MM.1S (cell line): ENCODE measurements at places on chromosomes 7 and 10.

DNA sequence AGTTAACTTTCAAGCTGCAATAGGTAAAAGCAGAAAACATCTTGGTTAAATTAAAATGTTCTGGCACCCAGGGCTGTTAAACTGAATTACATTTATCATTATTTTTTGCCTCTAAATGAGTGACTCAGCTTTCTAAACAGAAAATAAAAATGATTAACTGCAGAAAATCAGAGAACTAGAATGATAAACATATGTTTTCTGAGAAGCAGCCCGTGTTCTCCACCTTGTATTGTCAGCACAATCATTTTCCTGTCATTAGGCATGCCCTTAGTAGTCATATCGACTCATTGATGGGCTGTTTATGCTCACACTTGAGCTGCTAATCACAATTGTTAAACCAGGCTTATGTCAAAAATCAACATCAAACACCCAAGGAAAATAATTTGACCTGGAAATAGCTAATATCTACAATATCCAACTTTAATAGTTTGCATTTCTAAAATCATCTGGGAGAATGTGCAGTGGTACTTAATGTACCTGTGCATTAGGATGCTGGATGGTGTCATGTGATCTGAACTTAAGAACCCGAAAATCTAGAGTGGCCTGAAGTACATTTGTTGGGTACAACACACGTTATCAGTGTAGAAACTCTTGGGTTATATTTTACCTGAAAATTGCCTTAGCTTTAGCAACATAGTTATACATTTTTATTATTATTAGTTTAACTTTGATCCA is 2.3 kb downstream of the MDFIC start:
- peak; percentile 50 for DNase-seq

DNA sequence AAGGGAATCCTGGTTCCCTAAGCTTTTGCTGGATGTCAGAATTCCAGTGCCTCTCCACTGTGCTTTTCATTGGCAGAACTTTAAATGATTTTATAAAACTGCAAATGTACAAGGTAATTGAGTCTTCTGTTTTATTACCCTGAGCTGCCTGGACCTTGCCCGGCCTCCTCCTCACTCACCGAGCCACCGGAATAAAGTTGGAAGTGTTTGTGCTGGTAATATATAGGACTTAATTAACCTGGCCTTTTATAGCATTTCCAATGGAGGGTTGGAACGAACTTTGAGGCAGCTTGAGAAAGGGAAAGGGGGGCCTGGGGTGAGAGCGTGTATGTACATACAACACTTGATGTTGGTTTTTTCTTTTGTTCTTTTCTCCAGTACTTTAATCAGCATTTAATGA is 43.4 kb downstream of the ZNF503 start:
- no peak for DNase-seq

DNA sequence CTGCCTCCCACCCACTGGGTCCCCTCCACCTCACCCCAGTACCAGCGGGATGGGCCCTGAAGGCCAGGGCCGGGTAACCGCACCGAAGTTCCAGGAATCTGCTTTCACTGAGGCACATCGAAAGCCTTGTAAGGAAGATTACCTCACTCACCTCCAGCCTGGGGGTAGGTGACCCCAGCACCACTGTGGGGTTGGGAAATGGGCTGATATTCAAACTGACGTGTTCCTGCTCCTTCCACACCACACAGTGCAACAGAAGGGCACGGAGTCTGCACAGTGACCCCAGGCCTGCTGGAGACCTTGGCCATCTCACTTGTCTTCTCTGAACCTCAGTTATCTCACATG is 29.8 kb downstream of the NPS start:
- DNase-seq = no peak

DNA sequence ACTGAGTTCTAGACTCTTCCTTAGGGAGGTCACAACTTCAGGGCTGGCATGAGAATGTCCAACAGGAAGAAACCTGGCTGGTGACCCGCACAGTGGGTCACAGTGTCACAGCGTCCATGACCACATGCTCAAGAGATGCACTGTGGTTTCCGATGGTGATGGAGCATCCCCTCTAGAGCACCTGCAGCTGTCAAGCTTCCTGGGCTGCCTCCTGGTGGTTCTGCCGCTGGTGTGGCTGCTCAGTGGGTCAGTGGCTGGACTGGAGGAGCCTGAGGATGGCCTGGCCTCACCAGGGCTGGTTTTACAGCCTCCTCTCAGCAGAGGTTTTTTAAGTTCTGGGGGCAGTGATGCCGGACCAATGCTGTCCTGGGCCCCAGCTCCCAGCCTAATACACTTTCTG is 149.3 kb downstream of the SH3PXD2A start:
- peak; percentile 63 for DNase-seq

- DNase-seq = no peak
These were observed 264.0 kb downstream of the WDR11 start for GRCh38 chr10:121115154-121115553.

- no peak for DNase-seq
These were observed 1.9 kb downstream of the TSPAN33 start for GRCh38 chr7:129146237-129146979.

GRCh38 chr7:83976302-83976701 is 218.3 kb downstream of the SEMA3A start:
- peak; percentile 56 for DNase-seq

GRCh38 chr7:36400606-36401005 is 10.9 kb downstream of the ANLN start:
- DNase-seq = no peak

DNA sequence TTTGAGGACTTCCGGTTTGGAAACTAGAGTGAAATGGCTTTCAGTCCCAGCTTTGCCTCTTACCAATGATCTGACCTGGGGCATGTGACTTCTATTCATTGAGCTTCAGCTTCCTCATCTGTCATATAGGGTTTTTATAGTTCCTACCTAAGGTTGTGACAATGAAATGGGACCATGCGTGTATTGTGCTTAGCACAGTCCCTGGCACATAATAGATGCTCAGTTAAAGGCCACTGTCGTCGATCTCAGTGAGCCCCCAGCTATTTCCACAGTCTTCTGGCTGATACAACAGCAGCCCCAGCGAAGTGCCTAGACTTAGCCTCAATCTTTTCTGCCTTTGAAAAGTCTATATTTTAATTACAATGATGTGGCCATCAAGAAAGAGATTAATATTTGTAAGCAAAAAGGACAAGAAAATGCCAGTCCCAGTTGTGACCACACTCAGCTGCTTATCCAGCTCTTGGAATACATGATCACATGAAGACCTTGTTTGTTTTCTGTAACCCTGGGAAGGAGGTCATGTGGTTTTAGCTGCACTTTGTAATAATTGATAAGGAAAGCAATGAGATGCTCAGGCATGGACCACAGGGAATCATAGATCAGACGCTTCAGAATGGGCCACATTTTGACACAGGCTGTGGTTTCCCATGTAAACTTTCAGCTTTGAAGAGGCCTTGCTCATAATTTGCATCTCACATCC is 44.6 kb downstream of the VWA2 start:
- no peak for DNase-seq

DNA sequence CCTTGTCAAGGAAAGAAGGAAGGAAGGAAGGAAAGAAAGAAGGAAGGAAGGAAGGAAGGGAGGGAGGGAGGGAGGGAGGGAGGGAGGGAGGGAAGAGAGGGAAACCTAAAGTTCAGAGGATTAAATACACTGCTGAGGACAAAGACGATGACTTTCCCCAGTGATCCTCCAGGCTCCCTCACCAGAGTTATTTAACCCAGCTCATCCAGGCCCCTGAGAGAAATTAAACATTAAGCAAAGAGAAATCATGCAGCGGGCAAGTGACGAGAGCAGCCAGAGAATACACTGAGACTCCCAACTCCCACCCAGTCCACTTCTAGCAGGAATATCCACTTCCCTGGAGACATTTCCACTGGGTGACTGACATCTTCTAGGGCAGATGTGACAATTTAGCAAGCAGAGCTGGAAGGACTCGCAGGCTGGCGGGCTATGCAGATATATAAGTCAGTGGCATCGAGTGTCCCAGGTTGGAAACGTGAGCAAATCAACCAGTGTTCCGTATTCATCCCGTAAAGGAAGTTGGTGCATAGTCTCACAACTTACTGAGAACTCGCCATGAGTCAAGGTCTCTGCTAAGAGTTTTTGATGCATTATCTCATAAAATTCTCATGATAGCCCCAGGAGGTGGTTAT is 48.7 kb downstream of the CALML3 start:
- DNase-seq = no peak

DNA sequence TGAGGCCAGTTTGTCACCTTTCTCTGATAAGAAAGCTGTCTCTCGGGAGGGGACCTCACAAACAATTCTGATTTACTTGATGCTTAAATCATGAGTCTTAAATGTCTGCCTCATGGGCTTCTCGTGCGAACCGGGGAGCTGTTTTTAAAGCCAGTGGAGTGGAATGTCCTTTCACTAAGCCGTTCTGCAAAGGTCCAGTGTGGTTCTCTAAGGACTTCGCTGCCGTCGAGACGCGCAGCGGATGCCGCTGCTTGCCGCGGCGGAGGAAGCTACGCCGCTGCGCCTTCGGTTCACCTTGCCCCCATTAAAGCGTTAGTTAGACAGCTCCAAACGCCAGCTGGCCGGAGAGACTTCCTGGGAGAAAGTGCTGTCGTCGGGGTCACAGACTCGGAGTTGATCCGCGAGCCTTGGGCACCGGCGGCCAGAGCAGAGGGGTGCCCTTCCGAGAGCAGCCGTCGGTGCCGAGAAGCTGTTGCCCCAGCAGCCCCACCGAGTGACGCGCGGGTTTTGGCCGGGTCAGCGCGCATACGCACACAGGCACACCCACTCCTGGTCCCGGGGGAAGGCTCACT is 1.3 kb upstream of the HMX3 start:
- no peak for DNase-seq

DNA sequence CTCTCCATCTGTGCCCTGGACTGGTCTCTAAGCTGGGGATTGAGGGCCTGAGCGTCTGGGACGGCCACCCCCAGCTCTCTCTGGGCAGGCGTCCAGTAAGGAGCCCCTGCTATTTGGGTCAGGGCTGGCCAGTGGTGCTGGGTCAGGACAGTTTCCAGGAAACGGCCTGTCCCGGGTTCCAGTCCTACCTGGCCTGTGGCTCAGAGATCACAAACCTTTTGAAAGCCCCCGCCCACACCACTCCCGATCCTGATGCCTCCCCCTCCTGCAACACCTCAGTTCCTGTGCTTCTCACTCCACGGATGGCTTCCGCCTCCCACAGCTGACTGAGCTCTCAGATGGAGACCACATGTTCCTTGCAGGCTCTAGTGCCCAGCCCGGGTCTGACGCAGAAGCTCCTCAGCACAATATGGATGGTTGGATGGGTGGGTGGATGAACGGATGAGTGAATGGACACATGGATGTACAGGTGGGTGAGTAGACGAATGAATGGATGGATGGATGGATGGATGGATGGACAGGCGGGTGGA is 91.7 kb upstream of the PDGFA start:
- no peak for DNase-seq

DNA sequence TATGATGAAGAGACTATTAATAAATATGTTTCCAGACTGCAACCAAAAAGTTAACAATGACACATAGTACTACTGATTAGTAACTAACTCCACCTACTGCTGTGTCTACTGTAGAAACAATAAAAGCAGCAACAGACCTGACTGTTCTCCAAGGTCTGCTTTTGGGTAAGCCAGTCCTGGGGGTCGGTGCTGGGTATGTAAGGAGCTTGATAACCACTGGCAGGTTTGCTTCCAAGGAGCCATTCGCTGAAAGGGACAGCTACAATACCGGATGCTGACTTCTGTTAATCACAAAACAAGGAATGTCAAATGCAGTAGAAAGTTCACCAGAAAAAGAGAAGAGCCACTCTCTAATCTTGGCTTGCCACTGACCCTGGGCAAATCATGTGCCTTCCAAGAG is 17.7 kb downstream of the NCOA4 start:
- no peak for DNase-seq

GRCh38 chr10:98623176-98623575 is 176.4 kb upstream of the HPS1 start:
- no peak for DNase-seq

DNA sequence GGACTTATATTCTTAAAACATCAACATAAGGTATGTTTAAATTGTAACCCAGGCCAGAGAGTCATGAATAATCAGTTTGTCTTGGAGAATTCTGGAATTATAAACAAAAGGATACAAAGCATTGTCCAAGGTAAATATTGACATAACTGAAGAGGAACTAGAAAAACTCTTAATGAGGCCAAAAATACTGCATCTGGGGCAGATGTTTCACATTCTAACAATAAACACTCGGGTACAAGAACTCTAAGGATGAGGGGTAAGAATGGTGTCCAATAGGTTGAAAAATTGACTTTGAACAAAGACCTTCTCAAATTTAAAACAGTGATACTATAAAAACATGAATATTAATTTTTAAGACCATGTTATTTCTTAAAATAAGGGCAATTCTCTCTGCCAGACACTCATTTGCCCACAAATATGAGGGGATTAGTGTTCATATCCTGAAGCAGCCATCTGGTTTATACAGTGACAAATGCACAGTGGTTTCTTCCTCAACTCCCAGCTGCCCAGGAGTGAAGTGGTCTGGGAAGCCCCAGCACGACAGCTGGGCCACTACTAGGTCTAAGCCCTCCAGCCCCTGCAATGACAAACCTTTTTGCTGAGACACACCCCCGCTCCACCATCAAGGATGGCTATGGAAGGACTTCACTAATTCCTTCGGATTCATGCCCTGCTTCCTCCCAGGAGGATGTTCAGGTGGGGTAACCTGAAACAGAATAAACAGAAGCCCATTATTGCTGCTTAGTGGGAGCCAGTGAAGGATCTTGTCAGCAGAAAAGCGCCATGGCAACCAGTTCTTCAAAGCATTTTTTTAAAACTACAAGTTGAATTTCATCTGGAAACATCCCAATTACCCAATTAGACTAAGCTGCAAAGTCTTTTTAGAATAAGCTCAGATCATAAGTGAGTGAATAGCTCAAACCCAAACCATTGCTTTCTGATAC is 107.5 kb upstream of the ARID5B start:
- DNase-seq = no peak

GRCh38 chr7:29940199-29940598 is 49.4 kb downstream of the SCRN1 start:
- no peak for DNase-seq

- DNase-seq = peak; percentile 57
These were observed 47.1 kb upstream of the HYAL4 start for GRCh38 chr7:123797673-123798531.

GRCh38 chr10:74081192-74081803 is 69.3 kb downstream of the AP3M1 start:
- DNase-seq = peak; percentile 47

GRCh38 chr10:6009150-6009549 is 31.8 kb upstream of the IL15RA start:
- no peak for DNase-seq

- peak; percentile 83 for DNase-seq
These were observed 96.3 kb upstream of the DDC start for GRCh38 chr7:50661345-50662040.

GRCh38 chr10:105161767-105162166 is 520.7 kb downstream of the SORCS3 start:
- no peak for DNase-seq

DNA sequence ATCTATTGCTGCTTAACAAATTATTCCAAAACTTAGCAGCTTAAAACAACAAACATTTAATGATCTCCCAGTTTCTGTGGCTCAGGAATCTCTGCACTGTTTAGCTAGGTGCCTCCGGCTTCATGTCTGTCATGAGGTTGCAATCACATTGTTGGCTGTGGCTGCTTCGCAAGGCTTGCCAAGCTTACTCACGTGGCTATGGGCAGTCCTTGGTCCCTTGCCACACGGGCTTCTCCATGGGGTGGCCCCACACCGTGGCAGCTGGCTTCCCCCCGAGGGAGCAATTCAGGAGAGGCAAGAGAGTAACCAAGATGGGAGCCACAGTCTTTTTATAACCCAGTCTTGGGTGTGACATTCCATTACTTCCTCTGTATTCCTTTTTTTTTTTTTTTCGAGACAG is 67.4 kb downstream of the NEURL1 start:
- DNase-seq = no peak
